Stimulated activated CD4-positive, alpha-beta T cell treated with anti-CD3 and anti-CD28 coated beads, TNF-alpha, amount 100 ng/mL, for 48 hours (primary cell): ENCODE measurements at places on chromosomes 5 and 9.

DNA sequence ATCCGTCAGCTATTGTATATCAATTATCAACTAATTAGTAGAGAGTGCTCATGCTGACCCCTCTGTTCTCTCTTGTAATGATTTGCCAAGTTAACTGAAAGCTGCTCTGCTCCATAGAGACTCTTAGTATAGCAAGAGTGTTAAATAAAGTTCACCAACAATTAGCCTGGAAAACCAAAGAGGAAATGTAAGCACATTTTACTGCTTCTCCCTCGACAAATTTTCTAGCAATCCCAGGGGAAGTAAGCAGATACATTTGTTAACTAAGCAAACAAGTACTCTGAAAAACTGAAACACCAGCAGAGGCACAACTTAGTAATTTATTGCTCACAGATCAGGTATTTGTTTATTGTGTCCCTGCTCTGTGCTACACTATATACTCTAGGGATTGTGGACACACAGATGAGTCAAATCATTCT lies 162.2 kb downstream of the GLIS3 start:
- no peak for DNase-seq

GRCh38 chr9:138101444-138102234 lies 224.1 kb downstream of the CACNA1B start:
- no peak for DNase-seq

DNA sequence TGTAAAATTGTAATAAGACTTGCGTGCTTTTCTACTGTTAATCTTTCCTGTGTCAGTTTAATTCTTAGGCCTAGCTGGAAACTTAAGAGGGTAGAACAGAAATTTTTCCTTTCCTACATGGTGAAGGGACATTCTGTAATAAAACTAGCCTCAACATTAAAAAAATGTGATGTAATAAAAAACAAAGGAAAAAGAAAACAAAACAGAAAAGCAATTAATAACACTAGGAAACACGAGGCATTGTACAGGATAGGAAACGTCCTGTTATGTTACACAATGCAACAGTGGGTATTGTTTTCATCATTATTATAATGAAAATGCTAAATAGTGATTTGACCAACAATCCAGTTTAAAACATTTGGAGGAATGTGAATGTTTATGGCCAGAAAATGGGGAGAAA lies 47.8 kb downstream of the FXN start:
- no peak for DNase-seq

DNA sequence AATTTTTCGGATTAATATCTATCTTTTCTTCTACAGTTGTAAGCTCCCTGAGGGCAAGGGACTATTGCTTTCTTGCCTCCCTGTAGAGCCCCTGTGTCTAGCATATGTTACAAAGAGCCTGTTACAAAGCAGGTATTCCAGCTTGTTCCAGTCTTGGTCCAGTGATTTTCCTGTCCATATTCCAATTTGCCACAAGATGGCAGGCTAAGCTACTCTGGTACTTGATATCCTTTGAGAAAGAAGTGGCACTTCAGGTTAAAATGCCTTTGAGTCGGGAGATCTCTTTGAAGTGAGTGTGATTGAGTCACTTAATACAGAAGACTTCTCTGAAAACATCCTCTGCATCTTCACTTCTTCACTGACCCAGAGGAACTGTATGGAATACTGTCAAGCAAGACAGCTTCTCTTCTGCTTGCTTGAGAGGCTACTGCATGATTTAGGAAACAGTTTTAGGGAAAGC lies 24.5 kb downstream of the CAVIN4 start:
- DNase-seq = no peak

GRCh38 chr5:9057406-9058000 lies 488.4 kb downstream of the SEMA5A start:
- no peak for DNase-seq

- DNase-seq = no peak
Measured at GRCh38 chr5:64509828-64510227, 4.0 kb downstream of the RGS7BP start.

DNA sequence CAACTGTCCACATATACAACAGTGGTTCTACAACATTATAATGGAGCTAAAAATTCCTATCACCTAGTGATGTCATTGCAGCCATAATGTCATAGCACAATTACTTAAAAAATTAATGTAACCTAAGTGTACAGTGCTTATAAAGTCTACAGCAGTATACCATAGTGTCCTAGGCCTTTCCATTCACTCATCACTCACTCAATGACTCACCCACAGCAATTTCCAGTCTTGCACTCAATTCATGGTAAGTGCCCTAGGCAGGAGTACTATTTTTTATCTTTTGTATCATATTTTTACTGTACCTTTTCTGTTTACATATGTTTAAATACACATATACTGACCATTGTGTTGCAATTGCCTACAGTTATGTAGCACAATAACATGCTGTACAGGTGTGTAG lies 9.6 kb upstream of the PUM3 start:
- DNase-seq = no peak

DNA sequence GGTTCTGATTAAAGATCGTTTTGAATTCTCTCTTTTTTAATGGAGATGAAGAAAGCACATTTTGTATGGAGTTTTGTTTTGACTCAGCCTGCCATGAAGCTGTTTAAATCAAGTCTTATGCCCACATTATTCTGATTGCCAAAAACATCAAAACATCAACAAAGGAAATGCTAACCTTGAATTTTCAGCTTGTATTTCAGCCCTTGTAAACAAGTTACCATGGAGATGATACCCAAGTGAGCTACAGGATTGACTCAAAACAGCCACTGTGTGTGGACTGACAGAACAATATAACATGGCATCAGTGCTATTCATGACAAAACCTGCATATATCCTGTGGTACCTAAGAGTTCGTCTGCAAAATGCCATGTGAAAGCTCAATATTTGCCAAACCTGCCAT lies 1581.0 kb downstream of the MAT2B start:
- no peak for DNase-seq

- no peak for DNase-seq
Measured at GRCh38 chr9:78213712-78214111, 22.2 kb upstream of the CEP78 start.

- no peak for DNase-seq
Measured at GRCh38 chr5:121962347-121962670, 534 bp downstream of the SRFBP1 start.

GRCh38 chr9:109766351-109766750 lies 13.6 kb upstream of the PALM2AKAP2 start:
- no peak for DNase-seq

DNA sequence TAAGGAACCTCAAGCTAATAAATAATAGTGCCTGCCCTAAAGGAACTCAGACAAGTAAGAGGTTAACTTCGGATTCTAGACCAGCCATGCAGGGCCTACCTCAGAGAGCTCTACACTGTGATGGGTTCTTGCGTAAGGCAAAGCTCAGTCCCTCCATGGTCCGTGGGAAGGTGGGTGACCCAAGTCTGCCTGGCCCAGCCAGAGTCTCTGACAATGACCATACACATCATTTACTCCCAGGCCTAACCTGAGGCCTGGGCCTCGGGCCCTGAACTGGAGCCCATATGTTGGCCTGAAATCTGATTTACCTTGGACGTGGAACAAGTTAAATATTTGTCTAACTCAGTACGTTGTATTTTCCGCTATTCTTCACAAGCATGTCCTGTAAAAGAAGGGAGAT lies 55.1 kb downstream of the TMEM174 start:
- no peak for DNase-seq

GRCh38 chr5:95759634-95760033 lies 28.5 kb downstream of the RHOBTB3 start:
- DNase-seq = no peak
